ENCODE measurements at places on chromosomes 6 and 20. TPM values are rescaled to one million over a fixed set of nuclear protein-coding genes. Genes with fewer than 3 reads are reported as not detected.

- no peak for DNase-seq
These were observed 58.6 kb downstream of the SNAI1 start for GRCh38 chr20:50041246-50041873.

GRCh38 chr20:63733117-63733516 lies 3.3 kb upstream of the LIME1 start:
- DNase-seq, result no peak

OR2B3 gene
- not detected for total RNA-seq

DNA sequence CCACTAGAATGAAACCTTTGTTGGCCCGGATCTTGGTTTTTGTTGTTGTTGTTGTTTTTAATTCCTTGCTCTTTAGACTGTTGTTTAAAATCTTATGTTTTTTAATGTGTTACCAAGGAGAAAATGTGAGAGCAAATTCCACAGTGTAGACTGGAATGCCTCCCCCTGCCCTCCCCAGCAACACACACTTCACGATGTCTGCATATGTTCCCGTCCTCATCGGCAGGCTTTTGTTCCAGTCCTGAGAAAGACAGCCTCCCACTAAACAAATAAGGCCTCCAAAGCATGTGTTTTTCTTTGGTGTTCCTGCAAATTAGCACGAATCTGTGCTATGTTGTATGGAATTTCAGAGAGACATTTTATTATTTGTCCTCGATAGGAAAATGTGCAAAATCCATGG lies 263.3 kb upstream of the QKI start:
- no peak for DNase-seq

- no peak for DNase-seq
These were observed 587.5 kb downstream of the RFPL4B start for GRCh38 chr6:112934433-112935327.

DYNLT1 gene
- 91.8 TPM for total RNA-seq

FHL5 gene
- total RNA-seq, result not detected

NNAT gene
- 59.8 TPM for total RNA-seq

DNA sequence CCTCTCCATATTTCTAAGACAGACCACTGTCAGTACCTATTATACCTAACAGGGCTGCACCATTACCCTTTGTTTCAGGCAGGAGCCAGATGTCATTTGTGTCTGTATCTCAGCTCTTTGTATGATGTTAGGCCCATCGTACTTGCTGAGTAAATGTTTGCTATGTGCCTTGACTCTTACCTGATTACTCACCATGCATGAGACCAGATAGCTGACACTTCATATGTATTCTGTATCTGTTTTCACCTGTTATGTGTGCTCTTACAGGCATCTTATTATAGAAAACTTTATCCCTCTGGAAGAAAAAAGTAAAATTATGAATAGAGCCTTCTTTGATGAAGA lies 31.7 kb upstream of the ASXL1 start:
- DNase-seq, result no peak

PRDM13 gene
- 0.14 TPM for total RNA-seq

KIAA0408 gene
- total RNA-seq, result 7.5 TPM

DNA sequence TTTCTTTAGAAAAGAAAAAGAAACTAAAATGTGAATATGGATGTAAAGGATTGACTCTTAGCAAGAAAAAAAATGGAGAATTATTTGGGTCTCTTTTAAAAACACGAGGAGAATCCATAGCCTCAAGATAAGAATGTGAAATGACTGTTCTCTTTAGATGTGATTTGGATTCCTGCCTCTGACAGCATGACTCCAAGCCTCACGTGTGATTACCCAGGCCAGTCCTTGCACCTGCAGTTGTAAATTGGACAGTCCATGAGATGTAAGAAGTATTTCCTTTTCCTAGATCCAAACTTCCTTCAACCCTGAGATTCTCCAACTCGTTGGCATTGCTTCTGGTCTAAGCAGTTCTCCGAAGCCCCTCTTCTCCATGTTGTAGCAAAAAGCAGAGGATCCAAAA lies 31.9 kb downstream of the SLC2A12 start:
- no peak for DNase-seq

SOX12 gene
- total RNA-seq, result 59.1 TPM

DNA sequence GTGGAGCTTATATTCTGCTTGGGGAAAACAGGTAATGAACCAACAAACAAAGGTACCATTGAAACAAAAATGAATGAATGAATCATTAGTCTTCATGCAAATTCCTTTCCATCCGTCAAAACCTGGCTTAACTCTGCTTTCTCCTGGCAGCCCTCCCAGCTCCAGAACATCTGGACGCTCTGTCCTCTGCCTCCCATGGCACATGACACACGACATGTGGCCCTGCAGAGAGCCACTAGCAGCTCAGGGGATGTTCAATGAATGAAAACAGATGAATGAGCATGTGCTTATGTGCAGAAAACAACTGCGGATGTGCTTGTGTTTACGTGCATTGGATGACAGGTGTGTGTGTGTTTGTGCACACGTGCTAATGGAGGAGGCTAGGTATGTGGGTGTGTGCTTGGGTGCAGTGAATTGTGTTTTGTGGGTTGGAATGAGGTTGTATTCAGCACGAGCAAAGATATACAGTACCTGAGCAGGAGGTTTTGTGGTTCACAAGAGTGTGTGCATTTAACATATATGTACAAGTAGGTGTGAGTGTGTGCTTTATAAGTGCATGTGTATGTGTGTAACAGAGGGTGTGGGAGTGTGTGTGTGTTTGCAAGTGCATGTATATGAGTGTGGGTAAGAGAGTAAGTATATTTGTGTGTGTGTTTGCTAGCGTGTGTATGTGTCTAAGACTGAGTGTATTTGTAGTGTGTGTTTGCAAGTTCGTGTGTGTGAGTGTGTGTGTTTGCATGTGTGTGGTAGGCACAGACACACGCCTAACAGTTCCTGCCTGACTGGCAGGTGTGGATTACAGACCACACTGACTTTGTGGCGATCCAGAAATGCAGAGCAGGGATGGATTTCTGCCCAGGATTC lies 374.1 kb upstream of the SULF2 start:
- DNase-seq, result no peak

GRCh38 chr20:41278936-41279335 lies 38.6 kb downstream of the ZHX3 start:
- DNase-seq, result no peak

DNA sequence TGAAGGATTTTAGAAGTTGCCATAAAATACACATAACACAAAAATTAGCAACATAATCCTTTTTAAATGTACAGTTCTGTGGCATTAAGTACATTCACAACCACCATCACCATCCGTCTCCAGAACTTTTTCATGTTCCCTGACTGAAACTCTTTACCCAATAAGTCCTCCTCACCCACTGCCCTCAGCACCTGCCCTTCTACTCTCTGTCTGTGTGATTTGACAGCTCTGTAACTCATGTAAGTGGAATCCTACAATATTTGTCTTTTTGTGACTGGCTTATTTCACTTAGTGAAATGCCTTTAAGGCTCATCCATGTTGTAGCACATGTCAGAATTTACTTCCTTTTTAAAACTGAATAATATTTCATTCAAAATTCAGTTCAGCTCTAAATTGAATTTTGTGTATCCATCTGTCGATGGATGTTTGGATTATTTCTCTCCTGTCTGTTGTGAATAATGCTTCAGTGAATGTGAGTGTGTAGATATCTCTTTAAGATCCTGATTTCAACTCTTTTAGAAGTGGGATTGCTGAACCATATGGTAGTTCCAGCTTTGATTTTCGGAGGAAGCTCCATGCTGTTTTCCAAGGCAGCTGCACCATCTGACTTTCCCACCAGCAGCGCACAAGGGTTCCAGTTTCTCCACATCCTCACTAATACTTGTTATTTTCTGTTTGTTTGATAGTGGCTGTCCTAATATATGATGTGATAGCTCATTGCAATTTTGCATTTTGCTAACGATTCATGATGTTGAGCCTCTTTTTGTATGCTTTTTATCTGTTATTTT lies 4.2 kb downstream of the ENTPD6 start:
- DNase-seq, result no peak

NHLRC1 gene
- total RNA-seq, result 1.2 TPM

RNF144B gene
- 8.2 TPM for total RNA-seq

- no peak for DNase-seq
These were observed 63.4 kb downstream of the DST start for GRCh38 chr6:56579155-56579851.

GRCh38 chr20:59925899-59926298 lies 7.5 kb downstream of the SYCP2 start:
- no peak for DNase-seq

- peak; percentile 36 for DNase-seq
These were observed 433.8 kb upstream of the NOX3 start for GRCh38 chr6:155889410-155889809.

LHFPL5 gene
- not detected for total RNA-seq

DNA sequence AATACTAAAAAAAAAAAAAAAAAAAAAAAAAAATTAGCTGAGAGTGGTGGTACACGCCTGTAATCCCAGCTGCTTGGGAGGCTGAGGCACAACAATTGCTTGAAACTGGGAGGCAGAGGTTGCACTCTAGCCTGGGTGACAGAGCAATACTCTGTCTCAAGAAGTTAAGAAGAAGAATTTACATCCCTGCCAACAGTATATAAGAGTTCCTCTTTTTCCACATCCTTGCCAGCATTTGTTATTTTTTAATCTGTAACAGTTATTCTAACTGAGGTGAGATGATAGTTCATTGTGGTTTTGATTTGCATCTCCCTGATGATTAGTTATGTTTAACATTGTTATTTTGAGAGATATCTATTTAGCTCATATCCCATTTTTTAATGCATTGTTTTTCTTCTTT lies 20.3 kb upstream of the DYNLRB1 start:
- no peak for DNase-seq
